ENCODE measurements at places on chromosomes 11 and 22.

- DNase-seq = no peak
Observed at GRCh38 chr11:10725907-10726253, 25.2 kb upstream of the CTR9 start.

DNA sequence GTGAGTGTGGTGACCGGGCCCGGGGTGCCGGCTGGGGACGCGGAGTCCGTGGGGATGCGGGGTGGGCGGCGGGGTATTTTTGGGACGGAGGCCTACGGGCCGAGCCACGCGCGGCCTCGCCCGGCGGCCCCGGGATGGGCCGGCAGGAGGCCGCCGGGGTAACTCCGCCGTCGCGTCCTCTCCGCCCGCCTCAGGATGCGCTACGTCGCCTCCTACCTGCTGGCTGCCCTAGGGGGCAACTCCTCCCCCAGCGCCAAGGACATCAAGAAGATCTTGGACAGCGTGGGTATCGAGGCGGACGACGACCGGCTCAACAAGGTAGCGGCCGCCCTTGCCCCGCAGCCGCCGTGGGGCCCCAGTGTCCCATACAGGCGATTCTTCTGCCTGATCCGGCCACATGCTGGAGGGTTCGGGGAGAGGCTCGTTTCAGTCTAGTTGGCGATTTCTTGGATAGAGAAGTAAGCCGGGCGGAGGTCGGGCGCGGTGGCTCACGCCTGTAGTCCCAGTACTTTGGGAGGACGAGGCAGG lies 337 bp downstream of the RPLP2 start:
- DNase-seq = no peak

DNA sequence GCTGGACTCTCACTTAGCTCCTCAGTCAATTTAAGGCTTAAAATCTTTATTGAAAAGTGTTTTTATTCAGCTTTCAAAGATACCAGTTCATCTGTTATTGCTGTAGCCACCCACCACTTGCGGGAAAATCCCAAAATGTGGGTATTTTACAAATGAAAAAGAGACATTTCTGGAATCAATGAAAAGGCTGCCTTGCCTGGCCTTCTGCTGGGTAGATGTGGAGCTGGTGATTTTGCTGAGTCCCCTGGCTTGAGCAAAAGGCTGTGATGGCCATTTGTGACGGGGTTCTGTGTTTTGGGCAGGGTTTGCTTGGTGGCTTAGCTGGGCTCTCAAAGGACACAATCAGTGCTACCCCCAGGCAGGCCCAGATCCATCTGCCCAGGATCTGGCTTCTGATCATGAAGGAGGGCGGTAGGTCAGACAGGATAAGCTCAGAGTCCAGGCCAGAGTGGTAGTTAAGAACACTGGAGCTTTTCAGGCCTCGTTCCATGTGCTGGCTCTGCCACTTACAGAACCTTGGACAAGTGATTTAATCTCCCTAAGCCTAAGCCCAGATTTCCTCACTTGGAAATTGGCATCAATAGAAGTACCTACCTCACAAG lies 36.1 kb downstream of the UBASH3B start:
- DNase-seq = no peak

DNA sequence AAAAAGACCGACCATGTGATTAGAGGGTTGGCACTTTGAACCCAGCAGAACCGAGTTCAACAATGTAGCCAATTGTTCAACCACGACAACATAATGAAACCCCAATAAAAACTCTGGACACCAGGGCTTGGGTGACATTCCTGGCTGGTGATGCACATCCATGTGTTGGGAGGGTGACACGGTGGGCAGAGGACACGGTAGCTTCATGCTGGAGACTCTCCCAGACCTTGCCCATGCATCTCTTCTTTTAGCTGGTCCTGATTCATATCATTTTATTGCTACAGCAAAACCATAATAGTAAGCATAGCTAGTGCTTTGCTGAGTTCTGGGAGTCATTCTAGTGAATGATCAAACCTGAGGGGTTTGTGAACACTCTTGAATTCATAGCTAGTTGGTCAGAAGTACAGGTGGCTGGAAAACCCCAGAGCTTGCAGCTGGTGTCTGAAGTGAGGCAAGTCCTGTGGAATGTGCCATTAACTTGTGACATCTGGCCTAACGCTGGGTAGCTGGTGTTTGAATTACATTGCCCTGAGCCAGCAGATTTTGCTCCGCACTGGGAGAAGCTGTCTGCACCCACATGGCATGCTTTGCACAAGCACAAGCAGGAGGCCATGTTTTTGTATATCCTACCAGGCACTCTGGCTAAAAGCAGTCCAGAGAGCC lies 14.0 kb downstream of the RPUSD4 start:
- DNase-seq = no peak

GRCh38 chr22:20084547-20085413 lies 4.7 kb downstream of the DGCR8 start:
- DNase-seq = no peak

GRCh38 chr11:69170704-69171103 lies 15.0 kb downstream of the SMIM38 start:
- no peak for DNase-seq

- DNase-seq = no peak
Observed at GRCh38 chr11:8266246-8267241, 2.9 kb upstream of the LMO1 start.

DNA sequence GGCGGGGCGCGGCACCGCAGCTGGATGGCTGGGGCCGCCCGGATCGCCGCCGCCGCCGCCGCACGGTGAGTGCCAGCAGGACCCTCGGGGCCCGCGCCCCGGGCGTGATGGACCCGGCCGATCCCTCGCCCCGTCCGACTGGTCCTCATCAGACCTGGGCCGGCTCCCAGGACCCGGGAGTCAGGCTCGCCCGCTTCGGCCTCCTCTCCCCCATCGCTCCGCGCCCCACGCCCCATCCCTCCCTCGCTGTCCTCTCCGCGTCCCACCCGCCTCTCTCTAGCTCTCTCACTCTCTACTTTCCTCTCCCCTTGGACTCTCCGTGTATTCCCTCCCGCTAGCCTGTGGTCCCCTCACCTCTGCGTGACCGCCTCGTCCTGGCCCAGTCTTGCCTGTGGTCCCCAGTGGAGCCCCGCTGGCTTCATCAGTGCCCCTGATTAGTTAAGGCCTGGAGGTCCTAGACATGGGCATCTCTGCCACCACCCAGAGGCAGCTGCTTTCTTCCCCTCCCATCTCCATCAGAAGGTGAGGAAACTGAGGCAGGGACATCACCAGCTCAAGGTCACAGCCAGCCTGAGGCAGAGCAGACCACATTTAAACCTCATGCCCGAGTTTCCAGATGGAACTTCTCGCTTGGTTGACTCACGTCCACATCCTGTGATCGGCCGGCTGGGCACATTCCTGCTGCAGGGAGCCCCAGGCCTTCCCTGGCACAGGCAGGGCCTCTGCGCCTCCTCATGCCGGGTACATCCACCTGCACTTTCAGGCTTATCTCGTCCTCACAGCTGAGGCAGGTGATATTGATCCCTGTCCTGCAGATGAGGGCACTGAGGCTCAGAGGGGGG lies 429 bp downstream of the SLC39A13 start:
- DNase-seq = no peak

DNA sequence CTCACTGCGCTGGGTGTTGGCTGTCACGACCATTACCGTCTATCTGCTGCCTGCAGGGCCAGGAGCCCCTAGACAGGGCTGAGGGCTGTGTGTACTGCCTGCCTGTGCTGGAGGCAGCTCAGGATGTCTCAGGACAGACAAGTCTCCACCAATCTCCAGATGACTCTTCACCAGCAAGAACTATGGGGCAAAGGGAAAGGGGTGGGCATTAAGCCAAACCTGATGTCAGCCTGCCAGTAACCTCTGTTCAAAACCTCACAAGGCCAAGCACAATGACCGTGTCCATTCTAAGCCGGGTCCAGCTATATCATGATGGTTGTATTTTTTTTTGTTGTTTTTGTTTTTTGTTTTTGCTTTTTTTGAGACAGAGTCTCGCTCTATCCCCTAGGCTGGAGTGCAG lies 31.6 kb downstream of the MAFF start:
- no peak for DNase-seq

DNA sequence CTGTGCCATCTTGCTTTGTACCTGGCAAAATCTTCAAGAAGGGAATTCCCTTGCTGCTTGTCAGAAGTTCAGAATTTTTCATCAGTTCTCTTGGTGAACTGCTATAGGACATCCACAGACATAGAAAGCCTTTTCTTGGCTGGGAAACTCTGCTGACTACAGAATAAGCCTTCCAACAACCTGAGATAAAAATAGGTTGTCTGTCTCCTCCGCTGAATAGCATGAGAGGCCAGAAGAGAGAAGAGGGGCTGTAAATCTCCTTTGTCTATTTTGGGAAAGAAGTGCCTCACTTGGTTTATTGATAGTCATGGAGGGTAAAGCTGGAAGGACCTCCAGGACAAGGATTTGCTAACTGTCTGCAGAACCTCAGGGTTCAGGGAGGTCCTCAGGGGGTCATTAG lies 48.2 kb downstream of the C11orf91 start:
- no peak for DNase-seq

- no peak for DNase-seq
Observed at GRCh38 chr22:27540656-27541396, 260.7 kb downstream of the MN1 start.

GRCh38 chr11:44198146-44198724 lies 102.8 kb downstream of the EXT2 start:
- DNase-seq = no peak

- DNase-seq = no peak
Observed at GRCh38 chr11:46944356-46945075, 8.0 kb downstream of the CSTPP1 start.

- DNase-seq = no peak
Observed at GRCh38 chr11:77542296-77542695, 47.5 kb upstream of the AQP11 start.

DNA sequence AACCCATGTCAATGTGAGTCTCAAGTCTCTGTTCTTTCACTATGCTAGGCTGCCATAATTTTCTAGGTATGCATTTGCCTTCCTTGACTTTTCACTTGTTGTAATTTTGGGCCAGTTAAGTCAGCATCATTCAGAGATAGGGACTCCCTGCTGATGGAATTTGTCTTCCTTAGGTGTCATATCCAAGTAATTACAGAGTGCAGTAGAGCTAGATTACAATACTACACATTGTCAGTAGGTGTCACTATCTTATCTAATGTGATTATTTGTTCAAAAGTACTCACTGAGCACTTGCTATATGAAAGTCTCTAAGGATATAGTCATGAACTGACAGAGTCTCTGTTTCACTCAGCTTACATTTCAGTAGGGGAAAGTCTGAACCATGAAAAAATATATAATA lies 25.0 kb upstream of the SYN3 start:
- DNase-seq = no peak

DNA sequence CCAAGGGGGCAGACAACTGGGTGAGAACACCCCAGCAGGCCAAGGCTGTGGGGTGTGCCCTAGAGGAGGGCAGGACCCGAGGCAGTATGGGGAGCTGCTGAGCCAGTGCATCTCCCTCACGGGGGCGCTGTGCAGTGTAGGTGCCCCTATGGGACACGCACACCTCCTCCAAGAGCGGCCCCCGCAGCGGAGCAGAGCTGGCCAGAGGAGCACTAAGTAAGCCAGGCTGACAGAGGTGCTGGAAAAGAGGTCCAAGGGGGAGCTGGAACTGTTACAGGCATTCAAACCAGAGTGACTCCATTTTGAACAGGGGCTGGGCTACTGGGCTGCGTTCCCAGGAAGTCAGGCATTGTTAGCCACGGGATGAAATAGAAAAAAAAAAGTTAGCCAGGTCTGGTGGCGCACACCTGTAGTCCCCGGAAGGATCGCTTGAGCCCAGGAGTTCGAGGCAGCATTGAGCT lies 41.8 kb downstream of the TST start:
- DNase-seq = peak; percentile 66

- DNase-seq = peak; percentile 42
Observed at GRCh38 chr11:87454241-87454640, 416.5 kb downstream of the TMEM135 start.

- DNase-seq = no peak
Observed at GRCh38 chr22:38035530-38035885, 21.7 kb upstream of the PICK1 start.

DNA sequence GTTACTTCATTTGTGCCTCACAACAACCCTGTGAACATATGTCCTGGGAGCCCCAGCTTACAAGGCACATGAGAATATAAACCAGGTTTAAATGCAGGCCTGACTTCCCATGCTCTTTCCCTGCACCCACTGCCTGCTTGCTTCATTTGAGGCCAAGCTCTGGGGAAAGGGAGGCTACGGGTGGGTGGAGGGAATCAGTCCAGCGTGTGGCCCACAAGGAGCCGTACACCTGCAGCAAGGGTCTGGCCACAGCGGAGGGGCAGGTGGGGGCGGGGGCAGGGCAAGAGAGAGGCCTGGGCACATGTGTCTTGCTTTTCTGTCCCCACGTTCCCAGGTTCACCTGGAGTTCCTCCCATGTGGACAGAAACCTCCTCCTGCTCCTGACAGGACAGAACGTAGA lies 26.2 kb downstream of the FAM83F start:
- DNase-seq = no peak

DNA sequence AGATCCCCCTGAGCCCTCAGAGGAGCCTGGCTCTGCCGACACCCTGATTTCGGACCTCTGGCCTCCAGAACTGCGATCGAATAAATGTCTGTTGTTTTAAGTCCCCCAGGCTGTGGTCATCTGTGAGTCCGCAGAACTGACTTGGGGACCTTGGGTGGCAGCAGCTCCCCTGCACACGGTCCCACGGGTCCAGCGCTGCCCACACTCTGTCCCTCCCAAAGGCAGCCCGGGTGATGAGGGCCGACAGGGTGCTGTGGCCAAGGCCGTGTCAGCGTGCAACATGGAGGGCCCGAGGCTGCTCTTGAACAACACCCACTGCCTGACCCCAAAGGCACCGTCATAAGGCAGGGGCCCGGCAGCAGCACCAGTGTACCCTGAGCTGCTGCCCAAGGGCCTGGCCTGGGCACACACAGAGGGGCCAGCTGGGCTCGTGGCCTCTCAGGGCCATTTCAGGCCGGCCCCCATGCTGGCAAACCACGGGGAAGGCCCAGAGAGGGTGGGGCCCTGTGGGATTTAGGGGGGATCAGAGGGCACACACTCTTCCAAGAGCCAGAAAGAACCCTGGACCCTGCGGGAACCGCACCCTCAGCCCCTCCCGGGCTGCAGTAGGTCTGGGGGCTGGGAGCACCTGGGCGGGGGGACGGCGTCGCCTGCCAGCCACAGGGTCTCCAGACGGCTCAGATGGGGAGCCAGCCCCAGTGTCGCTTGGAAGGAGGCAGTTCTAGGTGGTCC lies 77.1 kb upstream of the PRR5 start:
- no peak for DNase-seq

DNA sequence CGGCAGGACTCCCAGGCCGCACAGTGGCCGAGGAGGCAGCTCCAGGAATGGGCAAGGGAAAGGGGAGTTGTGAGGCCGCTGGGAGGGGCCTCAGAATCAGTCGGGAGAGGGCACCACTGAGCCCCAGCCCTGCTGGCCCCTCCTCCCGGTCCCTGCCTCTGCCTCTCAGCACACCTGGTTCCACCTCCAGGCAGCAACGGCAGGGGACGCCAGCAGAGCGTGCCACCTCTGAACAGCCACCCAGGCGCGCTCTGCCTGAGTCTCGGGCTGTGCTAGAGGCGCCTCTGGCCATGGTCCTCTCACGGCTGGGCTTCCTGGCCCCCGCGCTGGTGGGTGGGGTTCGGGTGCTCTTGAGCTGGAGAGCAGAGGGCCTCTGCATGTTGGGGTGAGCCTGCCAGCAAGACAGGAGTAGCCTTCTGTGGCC lies 33.0 kb downstream of the MOB2 start:
- no peak for DNase-seq

Measured in GM12864 (cell line).